ENCODE measurements at places on chromosomes 2 and 18. TPM values are rescaled to one million over a fixed set of nuclear protein-coding genes. Genes with fewer than 3 reads are reported as not detected.
A peak's percentile ranks its signal among the peaks of the same experiment; 100 is the strongest.

Gene ITPRIPL1
- 4.1 TPM for polyA plus RNA-seq

Gene GAL3ST2
- 0.22 TPM for polyA plus RNA-seq

Gene HOXD13
- 0.11 TPM for polyA plus RNA-seq

Gene PFN4
- polyA plus RNA-seq = 1.6 TPM

Gene HSPE1
- 312 TPM for polyA plus RNA-seq

Gene SP140
- 0.97 TPM for polyA plus RNA-seq

Gene CD8B
- polyA plus RNA-seq = 0.60 TPM

Gene DUSP28
- polyA plus RNA-seq = 6.2 TPM

Gene LYPD6
- 18.1 TPM for polyA plus RNA-seq

Gene C2orf66
- 0.35 TPM for polyA plus RNA-seq

Gene ALMS1
- polyA plus RNA-seq = 32.9 TPM

Gene ZBTB7C
- 14.7 TPM for polyA plus RNA-seq

Gene ABCG8
- polyA plus RNA-seq = 1.2 TPM

DNA sequence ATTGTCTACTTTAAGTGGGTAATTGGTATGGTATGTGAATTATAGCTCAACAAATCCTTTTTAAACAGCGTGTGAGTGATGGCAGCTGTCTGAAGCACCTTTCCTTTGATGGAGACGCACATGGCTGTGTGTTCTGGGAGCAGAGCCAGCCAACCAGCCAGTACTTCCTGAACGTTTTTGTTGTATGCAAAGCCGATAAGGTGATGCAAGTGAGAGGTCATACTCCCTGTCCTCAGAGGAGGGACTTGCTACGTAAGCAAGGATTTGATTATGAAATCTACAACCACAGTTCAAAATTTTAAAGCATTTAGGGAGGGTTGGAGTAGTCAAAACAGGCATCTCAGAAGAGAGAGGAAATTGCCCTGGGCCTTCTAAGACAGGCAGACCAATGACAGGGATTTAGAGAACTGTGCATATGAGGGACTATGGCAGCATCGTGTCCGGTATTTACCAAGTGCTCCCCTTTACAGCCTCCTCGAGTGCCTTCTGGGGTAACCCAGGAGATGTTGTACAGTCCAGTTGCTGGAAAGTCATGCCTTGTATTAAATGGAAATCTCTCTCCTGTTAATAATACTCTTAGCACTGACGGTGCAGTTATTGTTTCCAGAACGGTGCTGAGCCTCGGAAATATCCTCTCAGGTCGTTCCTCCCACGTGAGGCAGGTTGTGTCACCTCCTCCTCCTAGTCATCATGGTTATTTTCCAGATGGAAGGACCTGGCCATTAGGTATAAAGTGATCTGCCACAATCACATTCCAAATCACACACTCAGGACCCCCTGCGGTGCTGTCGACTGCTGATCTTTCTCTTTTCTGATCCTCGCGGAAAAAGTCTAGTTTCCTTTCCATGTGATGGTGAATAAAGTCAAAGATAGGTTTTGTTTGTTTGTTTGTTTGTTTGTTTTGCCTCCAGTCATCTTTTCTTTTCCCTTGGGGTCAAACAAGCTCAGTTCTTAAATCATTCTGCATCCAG lies 28.4 kb downstream of the ARHGEF4 start:
- no peak for DNase-seq

DNA sequence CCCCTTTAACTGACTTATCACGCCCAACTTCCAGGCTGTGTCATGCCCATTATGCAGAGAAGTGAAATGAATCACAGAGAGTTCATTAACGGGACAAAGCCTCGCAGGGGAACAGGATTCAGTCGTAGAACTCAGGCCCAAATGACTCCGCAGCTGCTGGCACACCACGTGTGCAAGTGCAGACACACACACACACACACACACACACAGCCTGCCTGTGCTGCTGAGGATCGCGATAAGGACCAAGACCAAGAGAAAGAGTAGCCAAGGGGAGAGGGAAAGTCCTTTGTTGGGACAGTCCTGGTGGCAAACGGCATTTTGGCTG lies 90.0 kb upstream of the TAF1B start:
- DNase-seq = no peak

DNA sequence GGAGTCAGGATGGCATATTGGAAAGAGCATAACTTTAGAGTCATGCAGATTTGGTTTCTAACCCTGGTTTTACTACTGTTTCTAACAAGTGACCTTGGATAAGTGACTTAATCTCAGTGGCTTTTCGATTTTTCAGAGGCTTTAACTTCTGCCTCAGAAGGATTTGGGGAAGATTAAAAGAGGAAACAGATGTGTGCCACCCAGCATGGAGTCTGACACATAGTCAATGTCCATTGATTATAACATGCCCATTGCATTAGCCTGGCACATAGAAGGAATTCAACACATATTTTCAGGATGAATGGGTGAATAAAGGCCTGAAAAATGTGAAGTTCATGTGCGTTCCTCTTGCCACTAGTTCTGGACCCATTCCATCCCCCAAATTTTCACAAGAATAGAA lies 438.2 kb downstream of the EPHA4 start:
- DNase-seq = no peak

GRCh38 chr2:129888896-129889295 lies 90.6 kb upstream of the RAB6C start:
- DNase-seq = no peak

DNA sequence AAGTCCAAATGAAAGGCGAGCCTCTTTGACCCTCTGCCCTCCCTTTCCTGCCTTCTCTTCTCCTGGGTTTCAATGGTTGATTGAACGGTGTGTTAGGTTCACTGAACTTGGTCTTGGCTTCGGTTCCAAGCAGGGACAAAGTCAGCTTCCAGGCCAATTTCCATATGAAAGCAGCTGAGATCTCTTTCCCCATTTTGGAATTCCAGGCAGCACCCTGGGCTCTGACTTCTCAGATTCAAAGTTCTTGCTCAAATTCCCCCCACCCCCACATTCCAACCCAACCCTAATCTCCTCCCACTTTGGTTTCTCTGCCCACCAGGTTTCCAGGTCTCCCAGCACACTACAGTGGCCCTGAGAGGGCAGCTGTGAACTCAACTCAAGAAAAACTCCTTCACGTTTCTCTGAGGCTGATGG lies 231.0 kb downstream of the INSIG2 start:
- no peak for DNase-seq

DNA sequence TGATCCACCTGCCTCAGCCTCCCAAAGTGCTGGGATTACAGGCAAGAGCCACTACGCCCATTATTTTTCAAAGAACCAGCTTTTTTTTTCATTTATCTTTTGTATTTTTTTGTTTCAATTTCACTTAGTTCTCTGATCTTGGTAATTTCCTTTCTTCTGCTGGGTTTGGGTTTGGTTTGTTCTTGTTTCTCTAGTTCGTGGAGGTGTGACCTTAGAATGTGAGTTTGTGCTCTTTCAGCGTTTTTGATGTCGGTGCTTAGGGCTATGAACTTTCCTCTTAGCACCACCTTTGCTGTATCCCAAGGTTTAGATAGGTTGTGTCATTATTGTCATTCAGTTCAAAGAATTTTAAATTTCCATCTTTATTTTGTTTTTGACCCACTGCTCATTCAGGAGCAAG lies 86.7 kb upstream of the MSTN start:
- no peak for DNase-seq

DNA sequence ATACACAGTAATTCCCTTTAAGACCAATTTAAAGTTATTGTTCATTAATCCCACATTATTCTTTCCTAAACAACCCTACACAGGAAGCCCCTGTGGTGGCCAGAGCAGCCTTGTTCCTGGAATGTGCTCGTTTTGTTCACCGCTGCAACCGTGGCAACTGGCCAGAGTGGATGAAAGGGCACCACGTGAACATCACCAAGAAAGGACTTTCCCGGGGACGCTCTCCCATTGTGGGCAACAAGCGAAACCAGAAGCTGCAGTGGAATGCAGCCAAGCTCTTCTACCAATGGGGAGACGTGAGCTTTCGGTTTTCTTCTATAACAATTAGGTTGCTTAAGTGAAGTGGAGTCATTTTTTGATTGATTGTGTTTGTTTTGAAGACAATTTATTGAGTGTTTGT lies 101.0 kb downstream of the UNC80 start:
- DNase-seq = peak; percentile 1

GRCh38 chr2:128466376-128466775 lies 147.7 kb upstream of the HS6ST1 start:
- DNase-seq = no peak

DNA sequence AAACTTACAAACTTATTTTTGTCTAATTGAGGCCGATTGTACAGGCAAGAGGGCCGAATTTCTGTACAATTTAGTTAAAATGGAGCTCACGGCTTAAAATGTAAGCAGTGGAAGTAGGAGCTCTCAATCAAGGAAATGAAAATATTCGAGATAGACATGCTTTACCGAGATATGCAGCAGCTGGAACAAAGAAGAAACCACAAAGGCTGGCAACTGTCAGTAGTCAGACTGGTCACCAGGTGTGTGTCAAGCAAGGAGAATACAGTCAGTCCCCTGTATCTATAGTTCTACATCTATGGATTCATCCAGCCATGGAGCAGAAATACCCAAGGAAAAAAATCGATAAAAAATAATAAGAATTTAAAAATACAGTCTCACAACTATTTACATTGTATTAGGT lies 122.6 kb downstream of the WDSUB1 start:
- no peak for DNase-seq

DNA sequence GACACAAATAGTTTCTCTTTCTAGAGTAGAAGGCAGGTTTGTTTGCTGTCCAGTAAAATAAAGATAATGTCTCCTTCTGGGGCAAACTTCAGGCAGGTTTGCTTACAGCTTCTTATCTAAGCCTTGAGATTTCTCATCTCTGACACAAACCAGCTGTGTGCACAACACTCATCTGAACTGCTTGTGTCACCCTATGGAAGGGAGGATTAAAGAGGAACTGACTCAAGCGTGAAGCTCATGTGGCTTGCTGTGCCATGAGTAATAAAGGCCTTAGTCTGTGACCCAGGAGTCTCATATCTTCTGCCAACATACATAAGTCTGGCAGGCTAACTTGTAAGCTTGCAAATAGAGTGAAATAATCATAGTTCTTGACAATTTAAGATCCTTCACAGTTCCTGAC lies 24.2 kb upstream of the CPO start:
- no peak for DNase-seq

- DNase-seq = peak; percentile 39
These were observed 142.3 kb upstream of the ITGA6 start for GRCh38 chr2:172285010-172285621.

GRCh38 chr2:235573331-235574221 lies 79.7 kb downstream of the AGAP1 start:
- DNase-seq = no peak

- no peak for DNase-seq
These were observed 963 bp downstream of the INPP1 start for GRCh38 chr2:190344276-190344827.

DNA sequence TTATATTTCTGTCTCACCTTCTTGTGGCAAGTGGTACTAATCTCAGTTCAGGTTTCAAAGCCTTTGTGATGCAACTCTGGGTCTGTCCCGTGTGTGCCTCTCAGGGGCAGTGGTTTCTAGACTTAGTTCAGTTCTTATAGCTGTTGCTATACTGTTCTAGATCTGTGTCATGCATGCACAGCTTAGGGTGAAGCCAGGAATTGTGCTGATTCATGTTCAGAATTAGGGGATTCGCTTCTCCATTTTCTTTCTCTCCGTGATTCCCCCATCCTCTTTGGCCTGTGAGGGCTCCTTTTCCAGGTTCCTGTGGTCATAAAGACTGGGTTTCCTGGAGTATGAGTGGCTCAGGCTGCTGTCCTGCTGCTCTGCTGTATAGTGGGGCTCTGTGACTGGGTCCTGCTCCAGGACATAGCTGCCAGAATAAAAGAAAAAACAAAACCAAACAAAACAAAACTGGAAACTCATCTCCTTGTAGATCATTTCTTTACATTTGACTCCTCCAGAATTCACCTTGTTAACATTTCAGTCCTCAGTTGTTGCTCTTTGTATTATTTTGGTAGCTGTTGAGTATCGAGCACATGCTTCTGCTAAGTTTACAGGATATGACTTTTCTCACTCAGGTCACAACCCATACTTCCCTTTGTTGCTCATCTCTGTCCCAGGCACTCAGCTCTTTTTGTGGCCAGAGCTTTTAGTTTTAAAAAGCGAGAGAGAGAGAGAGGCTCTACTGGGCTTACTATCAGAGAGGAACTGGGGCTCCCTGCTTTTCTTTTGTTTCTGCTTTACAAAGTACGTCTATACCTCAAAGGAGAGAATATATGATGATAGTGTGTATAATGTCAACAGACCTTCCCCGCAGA lies 34.2 kb downstream of the CERS6 start:
- no peak for DNase-seq

DNA sequence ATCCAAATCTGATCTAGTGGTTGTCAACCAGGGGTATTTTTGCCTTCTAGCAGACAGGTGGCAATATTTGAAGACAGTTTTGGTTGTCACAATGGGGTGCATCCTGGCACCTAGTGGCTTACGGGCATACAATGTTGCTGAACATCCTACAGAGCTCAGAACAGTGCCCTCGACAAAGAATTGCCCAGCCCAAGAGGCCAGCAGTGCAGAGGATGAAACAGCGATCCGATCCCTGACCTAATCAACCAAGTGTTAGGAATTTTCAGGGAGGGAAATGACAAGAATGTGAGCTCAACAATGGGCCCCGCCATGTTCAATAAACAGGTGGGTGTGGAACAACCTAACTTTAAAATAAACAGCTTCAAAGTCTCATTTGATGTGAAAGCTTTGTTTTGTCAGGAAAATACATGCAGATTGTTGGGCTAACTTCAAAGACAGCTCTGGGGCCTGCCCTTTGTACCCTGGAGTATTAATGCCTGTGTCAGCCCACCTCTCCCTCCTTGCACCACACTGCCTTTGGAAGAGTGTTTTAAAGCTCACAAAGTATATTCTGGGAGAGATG lies 22.5 kb upstream of the SCYGR5 start:
- DNase-seq = no peak

DNA sequence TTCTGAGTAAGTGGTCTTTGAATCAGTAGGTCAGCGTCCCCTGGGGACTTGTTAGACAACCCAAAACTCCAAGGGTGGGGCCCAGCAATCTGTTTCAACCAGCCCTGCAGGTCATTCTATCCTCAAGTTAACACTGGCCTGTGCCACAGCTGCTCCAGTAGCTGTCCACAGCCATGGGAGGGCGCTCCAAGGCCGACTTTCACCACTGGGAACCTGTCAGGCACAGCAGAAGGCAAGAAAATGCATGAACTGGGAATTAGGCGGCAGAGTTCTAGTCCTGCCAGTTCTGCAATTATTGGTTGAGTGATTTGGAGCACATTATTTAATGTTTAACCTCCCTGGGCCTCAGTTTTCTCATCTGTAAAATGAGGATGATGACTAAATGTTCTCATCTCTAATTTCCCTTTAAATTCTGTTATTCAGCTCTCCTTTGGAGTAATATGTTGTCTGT lies 17.4 kb upstream of the MRPL33 start:
- DNase-seq = no peak

Data from right renal cortex interstitium (tissue), 3 donors.